Activated naive CD8-positive, alpha-beta T cell treated with anti-CD3 and anti-CD28 coated beads, Interleukin-2, amount 10 ng/mL, durations not matched to agents 7 days and 5 days (primary cell): ENCODE measurements at places on chromosomes 11 and 22.

- DNase-seq = no peak
Observed at GRCh38 chr11:121437018-121437685, 15.0 kb upstream of the SORL1 start.

- no peak for DNase-seq
Observed at GRCh38 chr11:103537904-103538502, 428.8 kb downstream of the DYNC2H1 start.

DNA sequence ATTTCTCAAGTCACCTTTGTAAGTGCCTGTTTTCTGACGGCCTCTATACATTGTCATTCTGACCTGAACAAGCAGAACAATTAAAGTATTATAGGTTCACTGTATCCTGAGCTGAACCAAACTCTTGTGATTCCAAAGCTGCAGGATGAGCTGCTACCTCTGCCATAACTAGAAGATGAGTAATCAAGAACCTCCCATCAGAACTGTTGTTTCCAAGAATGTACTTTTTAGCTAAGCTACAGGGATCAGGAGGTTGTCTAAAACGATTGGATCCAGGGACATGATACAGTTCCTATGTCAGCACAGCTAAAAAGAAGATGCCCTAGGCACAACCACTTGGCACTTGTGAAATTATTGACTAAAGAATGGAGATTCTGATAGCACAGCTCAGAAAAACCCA, 288.4 kb upstream of the CCDC90B start:
- no peak for DNase-seq

- no peak for DNase-seq
Observed at GRCh38 chr11:20109731-20110445, 50.4 kb downstream of the DBX1 start.

- no peak for DNase-seq
Observed at GRCh38 chr11:124896071-124896750, 1.5 kb downstream of the ROBO4 start.

- DNase-seq = no peak
Observed at GRCh38 chr11:119779195-119780071, 50.4 kb upstream of the NECTIN1 start.

DNA sequence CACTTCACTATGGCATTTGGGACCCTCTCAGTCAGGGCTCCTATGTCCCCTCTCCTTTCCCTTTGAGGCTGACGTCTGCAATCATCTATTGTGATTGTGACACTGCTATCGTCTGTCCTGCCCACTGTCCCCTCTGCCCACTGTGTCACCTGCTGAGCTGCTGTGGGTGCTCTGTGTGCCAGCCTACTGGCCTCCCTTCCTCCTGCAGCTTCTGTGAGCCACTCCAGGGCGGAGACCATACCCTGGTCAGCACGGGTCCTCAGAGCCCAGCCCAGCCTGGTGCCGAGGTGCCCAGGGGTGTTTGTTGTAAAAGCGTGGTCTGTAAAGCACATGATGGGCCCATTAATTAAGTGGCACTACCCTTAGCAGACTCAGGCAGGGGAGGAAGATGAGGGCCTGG, 29.4 kb downstream of the MPPED1 start:
- no peak for DNase-seq

- no peak for DNase-seq
Observed at GRCh38 chr11:76512851-76513653, 68.2 kb downstream of the EMSY start.

- DNase-seq = no peak
Observed at GRCh38 chr22:35411102-35411501, 11.2 kb downstream of the MCM5 start.

DNA sequence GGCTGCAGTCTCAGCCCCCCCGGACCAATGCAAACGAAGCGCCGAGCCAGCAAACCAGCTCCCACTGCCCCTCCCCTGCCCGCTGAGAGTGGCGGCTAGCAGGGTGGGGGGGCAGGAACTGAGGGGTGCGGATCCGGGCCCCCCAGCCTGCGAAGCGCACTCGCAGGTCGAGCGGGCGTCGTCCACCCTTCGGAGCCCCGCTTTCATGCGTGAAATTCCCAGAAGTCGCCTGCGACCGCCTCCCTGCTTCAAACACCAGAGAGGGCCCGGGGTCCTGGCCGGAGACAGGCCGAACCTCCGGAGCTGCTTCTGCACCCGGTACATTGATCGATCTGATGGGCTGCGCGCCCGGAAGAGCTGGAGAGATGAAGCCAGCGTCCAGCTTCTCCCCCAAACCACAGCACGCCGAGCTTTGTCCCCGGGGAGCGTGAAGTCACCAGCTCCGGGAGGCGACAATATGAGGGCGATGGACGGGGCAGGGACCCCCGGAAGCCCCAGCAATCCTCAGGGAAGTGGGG, 646 bp upstream of the PATZ1 start:
- peak; percentile 70 for DNase-seq

GRCh38 chr11:94127638-94128037, 1.0 kb upstream of the PANX1 start:
- DNase-seq = no peak

DNA sequence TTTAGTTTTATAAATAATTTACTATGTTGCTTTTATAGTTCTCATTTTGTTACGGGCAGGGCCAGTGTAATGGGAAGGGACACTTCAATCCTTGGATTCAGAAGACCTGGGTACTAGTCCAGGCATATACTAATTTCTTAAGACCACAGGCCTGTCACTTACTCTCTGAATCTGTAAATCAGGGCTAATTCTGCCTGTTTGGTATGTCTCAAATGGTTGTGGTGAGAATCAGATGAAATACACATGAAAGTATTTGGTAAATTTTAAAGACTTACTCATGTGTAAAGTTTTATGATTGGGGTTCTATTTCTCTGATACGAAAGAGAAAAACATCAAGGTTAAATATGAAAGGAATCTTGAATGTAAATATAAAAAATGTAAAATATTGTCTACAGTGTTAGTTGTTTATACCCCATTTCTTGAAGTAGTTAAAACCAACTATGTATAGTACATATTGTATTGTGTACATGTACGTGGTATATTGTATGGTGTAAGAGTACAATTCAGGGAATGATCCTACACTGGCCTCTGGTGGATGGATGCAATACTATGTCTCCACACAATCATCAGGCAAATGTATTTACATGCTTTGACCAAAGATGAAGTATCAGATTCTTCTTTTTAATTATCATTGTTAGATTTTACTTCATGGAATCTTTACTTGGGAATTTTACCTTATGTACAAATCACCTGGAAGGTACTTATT, 24.5 kb upstream of the RAG2 start:
- DNase-seq = no peak

- no peak for DNase-seq
Observed at GRCh38 chr22:35538801-35539321, 1.8 kb upstream of the RASD2 start.

DNA sequence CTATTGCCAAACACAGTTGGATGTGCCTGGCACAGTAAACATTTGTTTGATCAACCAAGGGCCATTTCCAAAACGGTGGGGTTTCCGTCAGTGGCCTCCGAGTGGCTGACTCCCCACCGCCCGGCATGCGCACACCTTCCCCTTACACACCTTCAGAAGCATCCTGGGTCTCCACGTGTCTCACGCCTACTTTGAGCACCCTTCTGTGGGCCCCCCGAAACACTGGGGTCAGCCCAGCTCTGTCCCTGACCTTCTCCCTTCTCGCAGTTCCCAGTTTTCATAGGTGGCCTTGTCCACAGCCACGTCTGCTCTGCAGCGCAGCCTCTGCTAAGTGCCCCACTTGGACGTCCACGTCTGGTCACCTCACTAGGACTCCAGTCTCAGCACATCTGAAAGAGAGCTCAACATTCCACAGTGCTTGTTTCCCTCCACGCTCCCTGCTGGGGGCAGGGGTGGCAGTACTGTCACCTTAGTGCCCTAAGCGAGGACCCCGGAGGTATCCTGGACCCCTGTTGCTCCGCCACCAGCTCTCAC, 13.2 kb upstream of the SHANK2 start:
- no peak for DNase-seq

- DNase-seq = no peak
Observed at GRCh38 chr11:121356357-121356756, 63.8 kb downstream of the SC5D start.

- DNase-seq = no peak
Observed at GRCh38 chr11:63608353-63609345, 5.6 kb downstream of the PLAAT3 start.

DNA sequence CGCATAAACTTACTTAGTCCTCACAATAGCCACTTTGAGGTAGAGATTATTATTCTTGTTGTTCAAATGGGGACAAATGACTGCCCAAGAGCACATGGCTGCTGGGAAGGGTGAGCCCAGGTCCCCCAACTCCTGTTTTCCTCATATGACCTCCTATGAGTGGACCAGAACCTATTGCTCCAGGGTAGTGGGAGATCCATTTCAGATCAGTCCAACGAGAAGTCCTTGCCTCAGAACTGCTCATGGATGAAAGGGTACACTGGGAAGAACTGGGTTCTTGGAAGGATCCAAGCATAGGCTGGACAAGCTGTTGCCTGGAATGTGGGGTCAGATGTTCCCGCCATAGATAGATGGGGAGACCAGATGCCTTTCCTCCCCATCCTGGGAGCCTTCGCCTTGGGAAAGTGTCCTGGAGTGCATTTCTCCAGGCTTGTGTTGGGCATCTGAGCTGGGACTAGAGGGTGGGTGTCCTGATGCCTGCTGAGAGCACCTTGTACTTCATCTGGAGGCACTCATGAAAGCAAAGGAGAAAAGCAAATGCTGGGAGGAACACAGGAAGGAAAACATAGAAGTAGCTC, 146.3 kb upstream of the B3GAT1 start:
- DNase-seq = no peak

DNA sequence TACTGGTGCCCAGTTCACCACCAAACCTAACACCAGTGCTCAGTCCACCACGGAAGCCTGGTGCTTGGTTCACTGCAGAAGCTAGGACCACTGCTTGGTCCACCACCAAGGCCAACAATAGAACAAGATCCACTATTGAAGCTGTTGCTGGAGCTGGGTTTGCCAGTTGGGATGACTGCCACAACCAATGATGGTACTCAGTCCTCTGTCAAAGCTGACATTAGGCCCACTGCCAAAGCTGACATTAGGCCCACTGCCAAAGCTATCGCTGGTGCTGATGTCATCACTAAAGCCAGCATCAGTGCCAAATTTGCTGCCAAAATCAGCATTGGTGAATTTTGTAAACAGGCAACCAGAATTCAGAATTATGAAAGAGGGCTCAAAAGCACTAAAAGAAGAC, 1850.2 kb upstream of the RAG2 start:
- no peak for DNase-seq

- DNase-seq = no peak
Observed at GRCh38 chr22:21915624-21916308, 36.9 kb downstream of the PPM1F start.

GRCh38 chr22:49979587-49980264, 19.2 kb downstream of the PIM3 start:
- no peak for DNase-seq

GRCh38 chr11:65793144-65793581, 6.3 kb downstream of the OVOL1 start:
- no peak for DNase-seq

DNA sequence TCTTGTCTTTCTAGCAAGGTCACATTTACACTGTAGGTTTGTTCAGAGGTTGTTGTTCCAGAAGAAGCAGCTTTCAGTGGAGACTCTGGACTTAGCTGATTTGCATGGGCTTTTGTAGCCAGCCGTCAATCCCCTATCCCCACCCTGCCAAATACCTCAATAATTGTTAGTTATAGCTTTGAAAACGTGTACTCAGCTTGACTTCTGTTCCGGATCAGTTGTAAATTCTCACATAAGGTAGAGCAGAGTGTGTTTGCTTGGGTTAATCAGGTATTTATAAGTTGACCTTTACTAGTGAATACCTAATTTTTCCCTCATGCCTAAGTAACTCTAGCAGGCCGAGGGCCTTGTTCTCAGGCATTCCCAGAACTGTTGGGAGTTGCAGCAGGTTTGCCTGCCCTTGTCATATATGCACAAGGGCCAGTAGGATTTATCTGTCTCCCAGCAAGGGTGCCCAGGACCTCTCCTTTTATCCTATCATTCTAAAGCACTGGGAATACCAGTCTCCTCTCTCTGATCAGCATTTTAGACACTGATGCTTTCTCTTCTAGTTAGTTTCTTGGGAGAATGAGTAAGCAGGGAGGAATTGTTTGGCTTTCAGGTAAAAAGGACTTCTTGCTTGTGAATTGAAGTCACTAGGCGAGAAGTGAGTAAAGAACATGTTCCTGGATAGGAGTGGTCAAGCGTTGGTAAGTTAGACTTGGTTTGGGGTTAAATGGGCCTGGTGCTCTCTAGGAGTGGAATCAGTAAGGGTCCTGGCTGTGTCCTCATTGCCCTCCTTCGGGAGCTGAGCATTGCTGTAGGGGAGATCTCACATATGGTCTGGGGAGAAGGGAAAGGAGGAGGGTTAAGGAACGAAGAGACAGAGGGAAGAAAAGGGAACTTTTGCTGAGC, 22.1 kb downstream of the STIM1 start:
- DNase-seq = no peak

DNA sequence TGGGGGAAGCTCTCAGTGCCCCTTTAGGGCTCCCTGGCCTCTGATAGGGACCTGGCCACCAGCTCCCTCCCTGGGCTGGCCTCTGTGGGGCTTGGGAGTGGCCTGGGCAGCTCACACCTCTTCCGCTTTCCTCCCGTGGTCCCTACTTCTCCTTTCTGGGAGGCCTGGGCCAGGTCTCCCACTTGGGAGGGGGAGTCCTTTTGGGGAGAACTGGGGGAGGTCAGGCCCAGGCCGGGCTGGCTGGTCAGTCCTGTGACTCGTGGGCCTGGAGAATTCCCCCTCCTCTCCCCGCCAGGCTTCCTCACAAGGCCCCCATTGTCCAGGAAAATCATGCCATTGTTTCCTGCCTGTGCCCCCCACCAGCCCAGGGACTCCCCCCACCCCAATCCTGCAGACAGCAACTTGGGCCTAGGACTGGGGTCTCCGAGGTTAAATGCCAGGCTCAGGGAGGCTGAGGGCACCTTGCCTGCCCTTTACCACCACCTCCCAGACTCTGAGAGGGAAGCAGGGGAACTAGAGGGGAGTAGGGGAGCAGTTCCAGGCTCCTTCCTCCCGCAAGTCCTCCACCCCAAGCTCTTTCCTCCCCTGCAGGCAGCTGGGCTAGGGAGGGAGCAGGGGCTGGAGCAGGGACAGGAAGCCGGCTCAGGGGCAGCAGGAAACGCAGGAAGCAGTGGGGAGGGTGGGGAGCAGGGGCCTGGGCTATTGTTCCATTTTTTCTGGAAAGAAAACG, 2.8 kb downstream of the MAP3K11 start:
- DNase-seq = no peak

GRCh38 chr22:42646569-42647525, 2.3 kb downstream of the CYB5R3 start:
- no peak for DNase-seq

GRCh38 chr11:115497303-115497702, 6.9 kb downstream of the CADM1 start:
- DNase-seq = no peak
